Activated naive CD8-positive, alpha-beta T cell treated with anti-CD3 and anti-CD28 coated beads for 36 hours (primary cell): ENCODE measurements at places on chromosomes 6 and 20.

DNA sequence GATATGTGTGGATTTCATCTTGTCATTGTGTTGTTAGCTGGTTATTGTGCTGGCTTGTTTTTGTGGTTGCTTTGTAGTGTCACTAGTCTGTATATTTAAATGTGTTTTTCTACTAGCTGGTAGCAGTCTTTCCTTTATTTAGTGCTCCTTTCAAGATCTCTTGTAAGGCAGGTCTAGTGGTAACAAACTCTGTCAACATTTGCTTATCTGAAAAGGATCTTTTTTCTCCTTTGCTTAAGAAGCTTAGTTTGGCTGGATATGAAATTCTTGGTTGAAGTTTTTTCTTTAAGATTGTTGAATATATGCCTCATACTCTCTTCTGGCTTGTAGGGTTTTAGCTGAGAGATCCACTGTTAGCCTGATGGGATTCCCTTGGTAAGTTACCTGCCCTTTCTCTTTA is 32.7 kb upstream of the TFB1M start:
- no peak for DNase-seq

DNA sequence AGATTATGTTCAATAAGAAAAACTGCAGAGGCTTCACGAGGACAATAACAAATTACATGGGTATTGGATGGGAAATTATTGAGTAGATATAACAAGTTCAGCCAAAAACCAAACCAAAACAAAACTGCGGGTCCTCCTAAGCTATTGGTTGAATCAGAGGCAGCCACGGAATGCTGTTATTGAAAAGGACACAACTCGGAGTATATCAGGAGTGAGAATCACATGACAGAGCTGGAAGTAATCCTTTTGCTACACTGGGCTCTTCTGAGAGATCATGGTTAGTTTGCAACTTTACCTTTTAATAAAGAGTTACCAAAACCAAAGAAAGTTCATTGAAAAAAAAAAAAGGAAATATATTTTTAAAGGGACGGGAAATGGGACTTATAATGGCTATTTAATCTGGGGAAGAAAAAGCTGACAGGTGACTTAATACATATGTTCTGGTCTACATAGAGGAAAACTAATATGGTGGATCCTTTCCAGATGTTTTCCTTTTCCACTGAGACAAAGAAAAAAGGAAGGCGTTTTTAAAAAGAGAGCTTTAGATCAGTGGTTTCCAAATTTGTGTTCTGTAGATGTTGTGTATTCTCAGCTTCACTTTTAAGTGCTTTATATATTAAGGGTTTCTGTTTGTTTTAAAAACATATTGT is 6.9 kb upstream of the CITED2 start:
- DNase-seq, result no peak

- no peak for DNase-seq
Observed at GRCh38 chr20:17854307-17854903, 114.2 kb downstream of the SNX5 start.

- DNase-seq, result peak; percentile 78
Observed at GRCh38 chr6:134173936-134174671, 121.7 kb upstream of the SLC2A12 start.

DNA sequence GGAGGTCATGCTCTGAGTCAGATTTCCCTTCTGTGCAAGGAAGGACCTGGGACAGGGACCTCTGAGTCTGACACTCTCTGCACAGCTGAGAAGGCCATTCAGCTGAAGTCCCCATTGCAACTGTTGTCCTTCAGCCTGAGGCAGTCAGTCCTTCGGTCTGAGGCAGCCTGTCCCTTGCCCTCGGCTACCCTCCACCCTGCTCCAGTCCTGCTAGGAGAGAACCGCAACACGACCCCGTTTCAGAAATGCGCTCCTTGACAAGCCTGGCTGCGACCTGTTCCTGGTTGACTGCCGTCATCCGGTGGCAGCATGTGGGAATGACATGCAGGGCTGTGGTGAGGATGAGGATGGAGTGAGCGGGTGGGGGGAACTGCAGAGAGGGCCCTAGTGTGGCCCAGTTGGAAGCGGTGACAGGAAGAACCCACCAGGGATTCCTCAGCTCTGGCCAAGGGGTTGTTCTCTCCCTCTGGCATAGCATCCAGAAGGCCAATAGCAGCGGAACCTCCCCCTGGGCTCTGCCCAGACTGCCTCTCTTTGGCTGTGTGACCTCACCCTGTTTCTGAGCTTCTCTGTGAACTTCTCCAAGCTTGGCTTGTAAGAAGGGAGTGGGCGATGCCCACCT is 40.3 kb upstream of the ANGPT4 start:
- peak; percentile 71 for DNase-seq

- no peak for DNase-seq
Observed at GRCh38 chr6:36657942-36658544, 20.5 kb upstream of the CDKN1A start.
